Sciatic nerve (tissue), 2 donors: ENCODE measurements at places on chromosomes 16 and 17.

- no peak for DNase-seq
Observed at GRCh38 chr17:17889922-17890321, 53.1 kb upstream of the SREBF1 start.

- DNase-seq = no peak
Observed at GRCh38 chr16:309476-309875, 26.5 kb downstream of the PDIA2 start.

- DNase-seq = no peak
Observed at GRCh38 chr16:67399218-67399733, 6.0 kb upstream of the TPPP3 start.

- DNase-seq = peak; percentile 91
Observed at GRCh38 chr17:5419959-5420653, at the start of gene RPAIN. TSS of gene RPAIN (plus strand) at chr17:5420182. CDS start at chr17:5420211, 29 bp downstream.

DNA sequence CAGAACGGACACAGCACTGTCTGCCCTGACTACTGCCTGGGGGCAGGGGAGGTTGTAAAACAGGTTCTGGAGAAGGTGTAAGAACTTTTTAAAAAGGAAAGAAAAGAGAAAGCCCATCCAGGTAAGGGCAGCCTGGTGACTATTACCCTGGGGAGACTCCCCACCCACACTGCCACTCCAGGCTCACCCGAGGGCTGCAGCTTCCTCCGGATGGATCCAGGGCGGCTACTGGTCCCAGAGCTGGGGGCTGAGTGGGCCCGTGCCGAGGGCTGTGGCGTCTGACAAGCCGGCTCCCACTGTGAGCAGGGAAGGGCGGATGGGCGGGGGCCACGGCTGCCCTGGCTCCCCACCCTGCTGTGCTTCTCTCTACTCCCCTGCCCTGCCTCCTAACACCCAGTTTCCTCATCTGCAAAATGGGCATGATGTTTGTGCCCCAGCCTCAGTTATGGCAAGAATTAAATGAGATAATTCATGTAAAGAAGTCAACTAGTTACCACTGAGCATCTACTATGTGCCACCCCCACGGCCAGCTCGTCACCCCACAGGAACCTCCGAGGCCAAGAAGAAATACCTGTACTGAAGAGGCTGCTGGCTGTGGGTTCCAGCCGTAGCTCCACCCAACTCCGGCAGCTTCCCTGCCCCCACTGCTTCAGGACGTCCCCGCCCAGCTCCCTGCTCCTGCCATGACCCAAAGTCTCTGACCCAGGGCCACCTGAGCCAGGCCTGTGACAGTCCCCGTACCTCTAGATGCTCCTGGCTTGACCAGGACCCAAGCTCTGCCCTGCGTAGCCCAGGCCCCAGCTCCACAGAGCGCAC is 24.2 kb downstream of the KATNB1 start:
- no peak for DNase-seq

- no peak for DNase-seq
Observed at GRCh38 chr17:82595893-82596292, 52.4 kb downstream of the WDR45B start.

DNA sequence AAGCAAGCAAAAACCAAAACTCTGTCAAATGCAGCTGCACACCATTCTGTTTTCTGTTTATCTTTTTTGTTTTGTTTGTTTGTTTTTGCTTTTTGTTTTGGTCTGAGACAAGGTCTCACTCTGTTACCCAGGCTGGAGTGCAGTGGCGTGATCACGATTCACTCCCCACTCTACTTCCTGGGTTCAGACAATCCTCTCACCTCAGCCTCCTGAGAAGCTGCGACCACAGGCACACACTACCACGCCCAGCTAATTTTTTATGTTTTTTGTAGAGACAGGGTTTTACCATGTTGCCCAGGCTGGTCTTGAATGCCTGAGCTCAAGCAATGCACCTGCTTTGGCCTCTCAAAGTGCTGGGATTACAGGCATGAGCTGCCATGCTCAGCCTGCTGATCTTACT is 19.3 kb upstream of the SLFN13 start:
- no peak for DNase-seq

DNA sequence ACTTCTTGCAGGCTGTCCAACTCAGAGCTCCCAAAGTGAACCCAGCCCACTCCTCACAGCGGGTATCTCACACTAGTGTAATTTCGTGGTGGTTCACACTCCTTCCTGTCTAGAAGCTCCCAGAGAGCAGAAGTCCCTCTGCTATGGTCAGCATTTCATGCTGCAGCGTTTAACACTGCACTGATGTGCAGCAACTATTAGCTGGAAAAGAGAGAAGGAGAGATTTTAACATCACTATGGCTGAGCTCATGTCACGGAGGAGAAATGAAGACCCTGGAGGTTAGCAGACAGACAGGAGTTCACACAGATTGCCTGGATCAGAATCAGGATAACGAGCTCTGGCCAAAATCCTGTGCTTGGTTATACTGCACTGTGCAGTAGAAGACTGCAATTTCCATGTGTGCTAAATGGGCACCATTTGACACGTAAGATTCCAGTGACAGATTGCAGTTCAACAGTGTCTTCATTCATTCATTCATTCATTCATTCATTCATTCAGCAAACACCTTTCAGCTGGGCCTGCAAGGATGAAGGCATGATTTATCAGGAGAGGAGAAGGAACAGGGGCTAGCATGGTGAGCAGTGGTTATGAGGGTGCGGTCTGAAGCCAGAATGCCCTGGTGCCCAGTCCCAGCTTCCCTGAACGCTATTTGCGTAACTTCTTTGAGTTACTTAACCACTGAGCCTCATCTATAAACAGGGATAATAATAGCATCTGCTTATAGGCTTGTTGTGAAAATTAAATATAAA is 5.3 kb upstream of the CCL1 start:
- no peak for DNase-seq

GRCh38 chr17:71176331-71176730 is 944.5 kb upstream of the SOX9 start:
- no peak for DNase-seq

DNA sequence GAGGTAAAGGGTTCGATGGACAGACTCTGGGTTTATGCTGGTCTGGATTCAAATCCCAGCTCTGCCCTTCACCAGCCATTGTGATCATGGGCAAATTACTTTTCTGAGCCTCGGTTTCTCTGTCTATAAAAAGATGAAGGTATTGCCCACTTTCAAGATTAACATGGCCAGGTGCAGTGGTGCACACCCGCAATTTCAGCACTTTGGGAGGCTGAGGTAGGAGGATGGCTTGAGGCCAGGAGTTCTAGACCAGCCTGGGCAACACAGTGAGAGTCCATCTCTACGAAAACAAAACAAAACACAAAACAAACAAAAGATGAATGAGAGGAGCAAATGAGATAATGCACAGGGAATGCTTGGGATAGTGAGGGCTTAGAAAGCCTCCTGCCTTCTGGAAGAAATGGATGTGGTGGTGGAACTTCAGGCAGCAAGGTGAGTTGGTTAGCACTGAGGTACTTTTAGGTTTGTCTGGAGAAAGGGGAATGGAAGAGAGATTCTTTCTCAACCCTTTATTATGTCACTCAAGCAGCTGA is 8.5 kb downstream of the ADGRG3 start:
- no peak for DNase-seq

- DNase-seq = no peak
Observed at GRCh38 chr16:50580180-50580798, 32.1 kb downstream of the NKD1 start.

- DNase-seq = no peak
Observed at GRCh38 chr17:75325827-75326225, 36.6 kb upstream of the SLC25A19 start.

- DNase-seq = no peak
Observed at GRCh38 chr17:45227101-45227925, 5.6 kb downstream of the FMNL1 start.

DNA sequence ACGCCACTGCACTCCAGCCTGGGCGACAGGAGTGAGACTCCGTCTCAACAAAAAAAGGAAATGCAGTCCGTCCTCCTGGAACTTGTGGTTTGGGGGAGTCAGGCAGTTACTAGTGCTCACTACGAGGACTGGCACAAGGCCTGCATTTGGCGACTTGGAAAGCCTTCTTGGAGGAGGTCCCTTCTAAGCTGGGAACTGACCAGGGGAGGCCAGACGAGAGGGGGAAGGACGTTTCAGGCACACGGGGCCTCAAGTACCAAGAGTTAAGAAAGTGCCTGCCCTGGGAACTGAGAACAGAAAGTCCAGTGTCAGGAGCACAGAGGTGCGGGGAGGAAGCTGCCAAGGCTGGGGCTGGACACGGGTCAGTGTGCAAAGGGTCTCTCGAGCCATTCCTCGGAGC is 89.9 kb downstream of the ABR start:
- no peak for DNase-seq

DNA sequence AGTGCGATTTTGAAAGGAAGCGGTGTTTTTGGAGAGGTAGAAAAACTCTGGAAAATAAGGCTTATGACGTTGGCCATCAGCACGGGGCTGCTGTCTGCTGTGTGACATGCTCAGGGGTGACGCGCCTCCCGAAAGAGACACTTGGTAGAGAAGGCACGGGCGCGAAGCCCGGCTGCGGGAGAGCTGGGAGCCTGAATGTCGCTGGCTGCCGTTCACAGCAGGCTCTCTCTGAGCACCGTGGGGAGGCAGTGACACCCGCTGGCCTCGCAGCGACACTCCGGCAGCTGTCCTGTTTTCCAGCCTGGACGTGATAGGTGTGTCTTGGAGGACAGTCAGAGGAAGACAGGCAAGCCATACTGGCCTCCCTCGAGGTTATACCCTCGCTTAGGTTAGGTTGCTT is 759.1 kb upstream of the RBFOX1 start:
- peak; percentile 58 for DNase-seq
